ENCODE measurements at places on chromosomes 5 and 9.

- DNase-seq = no peak
Observed at GRCh38 chr5:113123618-113124017, 147.0 kb downstream of the DCP2 start.

DNA sequence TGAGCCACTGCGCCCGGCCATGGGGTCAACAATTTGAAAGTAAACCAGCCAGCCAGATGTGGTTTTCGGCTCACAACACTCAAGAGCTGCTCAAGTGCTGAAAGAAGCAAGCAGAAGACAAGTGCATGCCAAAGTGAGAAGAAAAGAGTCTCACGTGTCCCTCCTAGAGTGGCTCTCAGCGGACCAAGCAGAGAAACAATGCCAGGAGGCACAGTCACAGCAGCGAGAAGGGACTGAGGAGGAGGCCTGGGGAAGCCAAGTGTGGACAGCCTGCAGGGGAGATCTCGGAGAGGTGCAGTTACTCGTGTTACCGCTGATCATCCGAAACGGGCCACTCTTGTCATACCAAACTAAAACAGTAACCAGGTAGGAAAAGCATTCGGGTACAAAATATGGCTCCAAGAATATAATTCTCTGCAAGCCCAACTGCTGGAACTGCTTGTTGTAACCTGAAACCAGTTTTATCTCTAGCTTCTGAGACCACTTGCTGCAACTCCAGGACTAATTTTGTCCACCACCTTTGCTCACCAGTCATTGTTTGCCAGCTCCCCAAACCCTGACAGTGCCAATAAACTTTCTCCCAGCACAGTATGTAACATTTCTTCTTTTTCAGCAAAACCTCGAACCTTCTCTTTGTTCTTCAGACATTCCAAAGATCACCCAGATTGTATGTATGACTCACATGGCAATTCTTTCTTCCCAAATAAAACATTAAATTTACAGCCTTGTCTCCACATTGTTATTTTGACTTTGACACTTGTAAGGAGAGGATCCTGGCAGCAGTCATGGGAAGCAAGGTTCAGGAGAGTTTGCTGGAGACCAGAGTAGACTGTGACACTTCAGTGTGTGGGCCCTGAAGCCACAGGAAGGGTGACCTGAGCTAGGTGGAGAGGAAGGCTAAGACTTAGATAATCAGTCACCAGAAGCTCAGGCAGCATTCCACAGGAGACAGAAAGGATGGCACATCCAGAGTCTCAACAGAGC lies 6.3 kb downstream of the SLC35D2 start:
- DNase-seq = no peak

DNA sequence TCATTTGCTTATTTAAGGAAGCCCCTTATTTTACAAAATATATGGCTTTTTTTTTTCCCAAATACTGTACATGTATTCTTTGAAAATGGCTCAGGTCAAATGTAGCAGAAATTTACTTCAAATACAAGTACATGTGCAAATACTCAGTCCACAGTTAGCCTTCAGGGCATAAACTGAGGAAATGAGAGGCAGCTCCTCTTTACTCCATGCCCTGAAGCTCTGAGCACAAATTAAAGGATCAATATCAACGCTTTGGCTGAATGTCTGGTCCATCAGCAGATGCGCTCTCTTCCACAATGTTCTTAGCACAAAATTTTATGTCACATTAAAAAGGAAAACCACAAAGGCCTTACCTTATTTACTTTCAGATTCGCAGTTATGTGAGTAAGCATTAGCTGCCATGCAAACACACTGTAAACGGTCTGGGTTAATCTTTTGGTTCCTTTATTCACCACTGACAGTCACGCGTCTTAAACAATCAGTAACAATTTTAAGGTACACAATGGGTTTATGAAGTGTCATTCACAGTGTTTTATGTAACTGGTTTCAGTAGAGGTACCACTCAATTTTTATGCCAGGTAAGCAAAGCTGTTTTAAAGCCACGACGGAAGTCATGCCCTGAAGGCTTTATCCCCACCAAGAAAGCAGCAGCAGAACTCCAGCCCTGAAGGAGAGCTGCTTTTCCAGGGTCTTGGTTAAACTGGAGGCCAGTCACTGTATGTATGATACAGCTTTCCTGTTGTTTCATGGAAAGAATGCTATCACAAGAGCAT lies 103.4 kb downstream of the OTULIN start:
- DNase-seq = no peak

GRCh38 chr5:170792878-170793277 lies 9.4 kb downstream of the GABRP start:
- DNase-seq = no peak

GRCh38 chr5:113156271-113156877 lies 179.8 kb downstream of the DCP2 start:
- DNase-seq = no peak

GRCh38 chr9:136550439-136551289 lies 4.8 kb upstream of the NOTCH1 start:
- no peak for DNase-seq

DNA sequence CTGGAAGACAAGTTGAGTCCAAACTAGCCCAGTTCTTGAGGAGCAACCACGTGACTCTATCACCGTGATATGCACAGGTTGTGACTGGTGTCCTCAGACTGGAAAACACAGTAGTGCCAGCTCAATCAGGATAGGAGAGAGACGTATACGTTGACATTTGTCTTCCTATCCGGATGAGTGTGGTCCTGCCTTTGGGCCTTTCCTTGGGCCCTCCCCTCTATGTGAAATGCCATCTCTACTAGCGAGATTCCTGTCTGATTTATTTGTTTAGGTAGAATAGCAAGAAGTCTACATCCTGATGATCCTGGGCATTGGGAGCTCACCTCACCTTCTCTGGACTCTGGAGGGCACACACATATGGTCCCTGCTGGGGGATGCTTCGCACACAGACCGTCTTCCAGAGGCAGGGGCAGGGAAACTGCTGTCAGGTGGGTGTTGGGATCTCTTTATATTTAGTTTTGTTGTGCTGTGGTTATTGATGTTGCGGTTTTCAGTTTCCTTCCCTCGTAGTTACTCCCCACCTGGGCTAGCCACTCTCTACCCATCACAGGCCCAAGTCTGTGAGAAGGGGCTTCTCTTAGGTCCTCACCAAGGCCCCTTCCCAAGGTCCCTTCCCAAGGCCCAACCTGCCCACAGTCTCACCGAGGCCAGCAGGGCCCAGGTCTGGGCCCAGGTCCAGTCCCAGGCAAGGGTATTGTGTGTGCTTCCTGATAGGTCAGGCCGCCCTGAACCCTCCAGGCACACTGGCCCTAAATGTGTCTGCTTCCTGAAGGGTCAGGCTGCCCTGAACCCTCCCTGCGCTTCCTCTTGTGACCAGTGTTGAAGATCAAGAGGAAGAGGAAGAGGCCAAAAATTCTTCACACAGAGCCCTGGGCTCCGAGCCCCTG lies 19.0 kb upstream of the SPINK4 start:
- DNase-seq = no peak

DNA sequence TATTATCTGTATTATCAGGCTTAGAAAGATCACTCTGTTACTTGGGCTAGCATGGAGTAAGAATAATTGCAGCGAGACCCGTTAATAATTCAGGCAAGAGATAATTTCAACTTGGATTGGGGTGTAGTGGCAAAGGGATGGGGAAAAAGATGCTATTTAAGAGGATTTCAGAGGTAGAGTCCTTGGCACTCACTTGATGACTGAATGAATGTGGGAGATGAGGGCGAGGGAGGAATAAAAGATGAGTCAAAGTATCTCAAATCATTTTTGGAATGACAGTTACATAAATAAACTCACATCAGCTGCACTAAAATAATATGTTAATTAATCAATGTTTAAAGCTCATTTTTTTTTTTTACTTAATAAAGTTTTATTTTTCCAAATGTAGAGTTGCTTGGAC lies 4.5 kb upstream of the GPR21 start:
- no peak for DNase-seq

GRCh38 chr5:43663916-43664315 lies 60.9 kb downstream of the NNT start:
- no peak for DNase-seq

DNA sequence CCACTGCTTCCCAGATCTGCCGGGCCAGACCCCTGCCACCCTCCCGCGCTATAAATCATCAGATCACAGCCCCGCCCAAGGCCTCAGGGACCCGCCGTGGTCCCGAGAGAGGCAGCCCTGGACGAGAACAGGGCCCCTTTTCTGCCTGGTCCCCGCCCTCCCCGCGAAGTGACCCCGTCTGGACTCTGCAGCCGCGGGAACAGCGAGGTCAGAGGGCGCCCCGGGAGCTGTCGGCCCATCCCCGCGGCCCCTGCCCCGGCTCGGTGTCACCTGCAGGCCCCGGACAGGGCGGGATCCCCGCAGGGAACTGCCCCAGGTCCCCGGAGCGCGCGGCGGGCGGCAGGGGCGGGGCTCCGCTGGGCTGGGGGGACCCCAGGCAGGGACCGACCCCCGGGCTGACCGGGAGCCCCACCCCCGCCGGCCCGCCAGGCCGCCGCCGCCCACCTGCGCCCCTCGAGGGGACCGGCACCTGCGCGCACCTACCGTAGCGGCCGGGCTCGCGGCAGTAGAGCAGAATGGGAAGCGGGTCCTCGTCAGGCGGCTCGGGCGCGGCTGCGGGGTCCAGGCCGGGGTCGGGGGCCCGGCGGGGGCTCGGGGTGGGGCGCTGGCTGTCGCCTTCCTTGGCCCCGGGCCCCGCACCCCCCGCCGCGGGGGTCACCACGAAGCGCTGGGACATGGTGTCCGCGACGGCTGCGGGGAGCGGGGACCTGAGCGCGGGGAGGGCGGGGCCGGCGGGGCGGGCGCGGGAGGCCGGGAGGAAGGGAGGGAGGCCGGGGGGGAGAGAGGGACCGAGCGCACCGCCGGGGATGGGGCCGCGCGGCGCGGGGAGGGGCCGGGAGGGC lies 43.5 kb upstream of the SLC12A7 start:
- no peak for DNase-seq

DNA sequence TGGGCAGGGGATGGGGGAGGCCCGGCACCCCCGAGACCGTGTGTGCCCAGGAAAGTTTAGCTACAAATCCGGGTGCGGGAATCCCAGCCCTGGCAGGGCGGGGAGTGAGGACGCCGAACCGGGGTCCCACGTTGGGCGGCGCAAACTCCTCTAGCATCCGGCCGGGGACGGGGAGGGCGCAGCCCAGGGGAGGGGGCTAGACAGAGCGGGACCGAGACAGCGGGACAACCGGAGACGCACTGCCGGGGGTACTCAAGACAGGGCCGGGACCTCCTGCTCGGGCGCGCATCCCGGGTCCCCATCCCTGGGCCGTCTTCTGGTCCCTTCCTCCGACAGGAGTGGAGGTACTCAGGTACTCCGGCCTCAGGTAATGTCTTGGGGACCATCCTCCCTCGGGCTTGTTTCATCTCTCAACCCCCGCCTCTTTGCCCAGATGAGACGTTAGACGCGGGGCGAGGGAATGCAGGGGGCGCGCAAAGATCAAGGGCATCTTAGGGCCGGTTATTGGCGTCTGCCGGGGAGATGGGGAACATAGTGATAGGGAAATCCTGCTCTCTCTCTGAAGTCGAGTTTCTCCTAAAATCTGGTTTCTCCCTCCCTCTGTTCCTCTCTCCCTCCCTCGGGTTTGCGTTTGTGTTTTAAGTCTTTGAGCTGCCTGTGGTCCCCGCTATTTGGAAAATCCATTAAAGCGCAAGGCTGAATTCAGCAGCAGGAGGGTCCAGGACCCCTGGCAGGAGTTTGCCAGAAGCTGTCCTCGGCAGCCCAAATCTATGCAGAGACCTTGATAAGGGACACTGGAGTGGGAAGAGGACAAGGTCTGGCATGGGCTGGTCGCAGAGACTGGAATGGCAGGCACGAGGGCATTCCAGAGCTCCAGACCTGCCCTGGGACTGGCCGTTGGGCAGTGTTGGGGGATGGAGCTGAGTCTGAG lies 815 bp downstream of the PDZD2 start:
- DNase-seq = no peak

GRCh38 chr9:135830496-135830895 lies 76.8 kb downstream of the CAMSAP1 start:
- DNase-seq = no peak

- DNase-seq = no peak
Observed at GRCh38 chr9:129351058-129351641, 173.1 kb upstream of the IER5L start.

DNA sequence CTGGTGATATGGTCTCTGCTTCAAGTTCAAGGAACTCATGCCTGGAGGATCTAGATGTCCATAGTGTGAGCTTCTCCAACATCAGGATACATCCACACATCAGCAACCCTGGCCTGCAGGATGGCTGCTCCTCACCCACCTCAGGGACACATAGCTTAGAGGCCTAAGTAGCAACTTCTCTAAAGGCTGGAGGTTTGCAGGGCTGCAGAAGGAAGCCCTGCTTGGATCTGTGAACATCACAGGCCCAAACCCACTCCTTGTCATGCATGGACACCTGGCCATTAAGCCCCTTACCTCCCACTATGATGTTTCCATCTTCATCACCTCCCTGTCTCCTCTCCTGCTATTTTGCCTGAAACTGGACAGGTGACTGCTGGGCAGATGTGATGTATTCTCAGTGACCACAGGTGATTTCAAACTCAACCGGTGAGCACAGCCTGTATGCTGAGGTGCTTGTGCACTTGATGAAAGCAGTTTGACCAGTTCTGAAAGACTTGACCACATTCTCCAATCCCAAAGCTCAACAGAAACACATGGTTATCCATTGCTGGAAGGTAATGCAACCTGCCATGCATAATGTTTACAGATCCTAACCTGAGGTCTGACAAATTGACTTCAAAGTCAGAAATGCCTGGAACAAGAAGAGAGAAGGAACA lies 205.2 kb downstream of the FSTL4 start:
- no peak for DNase-seq

- DNase-seq = no peak
Observed at GRCh38 chr5:35302544-35302943, 72.3 kb upstream of the PRLR start.

- no peak for DNase-seq
Observed at GRCh38 chr9:14361074-14361473, 47.1 kb upstream of the NFIB start.

GRCh38 chr5:68542207-68542606 lies 326.7 kb downstream of the PIK3R1 start:
- no peak for DNase-seq

All from hippocampal formation (tissue), 2 donors.